ENCODE measurements at places on chromosomes 2 and 18.

DNA sequence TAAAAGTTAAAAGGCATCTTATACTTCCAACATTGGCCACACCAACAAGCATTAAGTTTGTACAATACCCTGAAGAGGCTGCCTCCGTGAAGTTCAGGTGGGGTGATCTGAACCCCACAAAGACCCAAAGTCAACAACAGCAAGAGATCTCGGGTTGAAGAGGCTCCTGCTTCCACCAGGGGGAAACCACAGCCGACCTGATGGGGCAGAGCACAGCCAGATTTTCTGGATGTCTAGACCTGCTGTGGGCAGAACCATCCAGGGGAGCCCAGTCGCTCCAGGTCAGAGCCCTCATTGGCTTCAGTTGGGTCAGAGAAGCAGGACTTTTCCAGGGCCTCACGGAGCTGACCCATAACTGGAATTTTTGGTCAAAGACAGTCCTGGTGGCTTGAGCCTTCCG is 66.5 kb upstream of the ACKR3 start:
- DNase-seq, result no peak

DNA sequence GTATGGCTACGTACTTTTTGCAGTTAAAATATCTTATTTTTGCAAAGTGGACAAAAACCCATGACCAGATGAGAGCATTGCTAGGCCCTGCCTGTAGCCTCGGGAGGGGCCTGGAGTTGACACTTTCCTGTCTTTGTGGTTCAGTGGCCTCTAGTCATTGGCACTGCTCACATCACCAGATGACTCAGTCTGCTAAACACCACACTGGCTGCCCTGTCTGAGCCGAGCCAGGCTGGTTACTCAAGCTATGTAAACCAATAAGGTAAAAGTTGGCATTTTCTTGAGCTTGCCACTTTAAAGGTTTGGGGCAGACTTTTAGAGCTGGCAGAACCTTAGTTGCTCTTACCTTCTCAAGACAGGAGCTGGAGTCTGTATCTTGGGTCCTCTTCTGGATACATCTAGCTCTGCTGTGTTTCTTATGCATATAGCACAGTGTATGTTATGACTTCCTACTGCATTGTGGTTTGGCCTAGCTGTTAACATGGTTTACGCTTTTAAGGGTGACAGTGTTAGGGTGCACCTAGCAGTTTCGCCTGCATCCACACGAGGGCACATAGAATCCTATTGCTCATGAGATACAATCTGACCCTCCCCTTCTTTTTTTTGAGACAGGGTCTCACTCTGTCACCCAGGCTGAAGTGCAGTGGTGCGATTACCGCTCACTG is 76.4 kb downstream of the AP1S3 start:
- no peak for DNase-seq

GRCh38 chr18:9827793-9828505 is 57.8 kb upstream of the TXNDC2 start:
- DNase-seq, result no peak

DNA sequence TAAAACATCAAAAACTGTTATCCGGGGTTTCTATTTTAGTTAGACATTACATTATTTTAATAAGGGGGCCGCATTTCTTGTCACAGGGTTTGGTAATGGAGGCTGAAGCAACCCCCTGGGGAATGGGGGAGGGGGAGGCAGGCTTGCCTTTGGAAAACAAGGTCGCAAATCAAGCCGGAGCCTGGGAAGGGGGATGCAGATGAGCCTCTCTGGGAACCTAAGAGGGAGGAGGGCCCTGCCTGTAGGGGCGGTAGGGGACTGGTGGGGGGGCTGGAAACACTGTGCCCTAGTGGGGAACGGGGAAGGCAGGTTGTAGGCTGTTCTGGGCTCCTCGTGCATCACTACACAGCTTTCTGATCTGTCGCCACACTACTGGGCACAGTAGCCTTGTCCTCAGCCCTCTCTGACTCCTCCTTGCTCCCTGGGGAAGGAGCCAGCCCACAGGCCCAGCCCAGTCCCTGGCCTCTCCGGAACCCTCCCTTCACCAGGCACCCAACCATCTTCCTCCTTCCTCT is 170.2 kb upstream of the SMAD2 start:
- DNase-seq, result peak; percentile 78

- DNase-seq, result no peak
Measured at GRCh38 chr18:25288340-25288938, 63.5 kb downstream of the ZNF521 start.

GRCh38 chr2:206230060-206230762 is 44.3 kb upstream of the ZDBF2 start:
- DNase-seq, result peak; percentile 21

- DNase-seq, result no peak
Measured at GRCh38 chr2:127324635-127325034, 30.7 kb upstream of the ERCC3 start.

DNA sequence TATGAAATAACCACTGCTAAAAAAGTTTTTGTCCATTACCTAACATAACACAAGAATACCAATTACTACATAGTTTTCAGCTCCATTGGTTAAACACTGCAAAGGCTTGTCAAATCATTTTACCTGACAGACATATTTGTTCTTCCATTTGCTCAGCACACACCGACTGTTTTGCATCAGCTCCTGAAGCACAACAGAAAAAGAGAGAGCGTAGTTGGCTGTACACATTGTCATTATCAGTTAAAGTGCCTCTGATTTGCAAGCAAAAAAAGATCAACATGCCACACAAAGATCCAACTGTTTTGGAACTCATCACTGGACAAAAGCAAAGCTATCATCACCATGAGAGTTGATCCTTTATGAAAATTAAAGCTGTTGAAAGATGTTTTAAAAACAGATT is 103.8 kb downstream of the WDPCP start:
- DNase-seq, result no peak
